Cortex of kidney (tissue), 1 donor: ENCODE measurements at places on chromosomes 6 and 20.

DNA sequence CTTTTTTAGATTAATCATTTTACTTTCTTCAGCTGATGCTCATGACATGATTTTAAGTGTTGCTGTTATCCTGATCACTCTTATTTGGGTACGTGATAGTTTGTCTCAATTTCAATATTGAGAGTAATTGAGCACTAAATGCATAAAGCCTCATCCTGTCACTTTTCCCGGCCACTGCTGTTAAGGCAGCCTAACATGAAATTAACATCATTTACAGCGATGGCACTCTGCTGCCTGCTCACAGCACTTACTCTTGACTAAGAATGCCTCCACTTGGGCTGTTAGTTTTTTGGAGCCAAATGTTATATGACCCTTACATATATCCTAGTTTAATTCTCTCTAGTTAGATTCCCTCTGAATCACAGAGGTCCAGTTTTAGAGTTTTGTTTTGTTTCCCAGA is 107.3 kb downstream of the SLX4IP start:
- no peak for DNase-seq

DNA sequence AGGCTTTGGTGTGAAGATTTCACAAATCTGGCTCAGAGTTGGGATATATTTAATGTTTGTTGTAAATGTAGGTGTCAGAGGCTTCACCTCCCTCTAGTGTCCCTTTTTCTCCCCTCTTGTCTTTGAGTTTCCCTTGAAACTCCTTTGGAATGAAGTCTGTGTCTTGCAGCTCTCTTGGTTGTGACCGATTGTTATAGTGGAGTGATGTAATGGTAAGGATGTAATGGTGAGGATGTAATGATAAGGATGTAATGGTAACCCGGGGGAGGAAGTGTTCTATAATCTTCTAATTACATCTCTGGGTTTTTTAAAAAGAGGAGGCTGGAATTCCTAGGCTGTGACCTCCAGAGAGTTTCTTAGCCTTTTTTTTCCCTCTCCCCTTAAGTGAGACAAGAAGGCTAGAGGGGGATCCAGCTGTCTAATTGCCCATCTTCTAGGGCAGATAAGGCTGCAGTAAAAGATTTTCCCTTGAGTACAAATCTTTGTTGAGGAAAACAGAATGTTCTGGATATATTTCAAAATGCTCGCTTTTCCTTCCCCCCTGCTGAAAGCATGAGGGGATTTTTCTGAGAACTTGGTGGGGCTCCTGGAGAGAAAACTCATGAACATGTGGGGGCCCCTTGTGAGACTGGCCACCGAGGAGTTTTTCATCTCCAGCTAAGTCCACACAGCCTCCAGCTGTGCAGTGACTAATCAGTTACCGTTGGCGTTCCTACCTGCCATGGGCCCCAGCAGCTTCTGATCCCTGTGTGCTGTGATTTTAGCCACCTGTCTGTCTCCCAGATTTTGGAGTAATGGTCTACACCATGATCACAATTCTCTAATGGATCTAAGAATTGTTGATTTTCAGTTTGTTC is 156.7 kb upstream of the PMEPA1 start:
- DNase-seq, result no peak

DNA sequence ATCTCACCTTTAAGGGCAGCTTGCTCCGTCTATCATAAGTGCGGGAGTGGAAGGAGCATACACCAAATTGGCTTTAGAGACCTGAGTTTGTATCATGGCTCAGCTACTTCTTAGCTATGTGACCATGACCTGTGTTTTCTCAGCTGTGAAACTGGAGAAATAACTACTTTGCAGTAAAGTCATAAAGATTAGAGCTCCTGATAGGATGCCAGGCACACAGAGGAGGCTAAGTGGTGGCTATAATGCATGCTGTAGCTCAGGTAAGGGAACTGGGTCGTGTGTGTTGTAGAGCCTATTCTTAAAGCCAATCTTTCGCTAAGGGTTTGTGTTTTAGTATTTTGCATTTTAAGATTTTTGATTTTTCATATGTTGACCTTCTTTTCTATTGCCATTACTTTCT is 451.5 kb upstream of the MAN1A1 start:
- no peak for DNase-seq

DNA sequence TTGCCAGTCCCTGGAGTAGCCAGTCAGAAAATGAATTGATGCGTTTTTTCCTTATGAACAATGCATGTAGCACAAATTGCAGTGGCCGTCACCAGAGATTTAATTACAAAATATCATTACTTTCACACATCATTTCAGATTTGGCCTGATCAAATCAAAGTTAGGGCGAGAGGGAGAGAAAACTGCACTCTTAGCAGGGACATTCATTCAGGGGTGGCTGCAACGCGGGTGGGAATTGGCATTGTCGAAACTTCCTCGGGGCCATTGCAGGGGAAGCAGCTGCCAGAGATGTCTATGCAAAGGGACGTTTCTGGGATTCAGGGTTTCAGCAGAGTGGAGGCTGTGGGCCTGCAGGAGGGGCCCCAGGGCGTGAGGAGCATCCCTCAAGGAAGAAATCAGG is 76.5 kb upstream of the TOP1 start:
- DNase-seq, result no peak

- no peak for DNase-seq
Measured at GRCh38 chr6:170062915-170063241, 228.0 kb downstream of the DLL1 start.

GRCh38 chr20:41196653-41197225 is 59.4 kb downstream of the PLCG1 start:
- DNase-seq, result no peak

GRCh38 chr6:71181565-71181964 is 107.0 kb upstream of the OGFRL1 start:
- DNase-seq, result no peak

DNA sequence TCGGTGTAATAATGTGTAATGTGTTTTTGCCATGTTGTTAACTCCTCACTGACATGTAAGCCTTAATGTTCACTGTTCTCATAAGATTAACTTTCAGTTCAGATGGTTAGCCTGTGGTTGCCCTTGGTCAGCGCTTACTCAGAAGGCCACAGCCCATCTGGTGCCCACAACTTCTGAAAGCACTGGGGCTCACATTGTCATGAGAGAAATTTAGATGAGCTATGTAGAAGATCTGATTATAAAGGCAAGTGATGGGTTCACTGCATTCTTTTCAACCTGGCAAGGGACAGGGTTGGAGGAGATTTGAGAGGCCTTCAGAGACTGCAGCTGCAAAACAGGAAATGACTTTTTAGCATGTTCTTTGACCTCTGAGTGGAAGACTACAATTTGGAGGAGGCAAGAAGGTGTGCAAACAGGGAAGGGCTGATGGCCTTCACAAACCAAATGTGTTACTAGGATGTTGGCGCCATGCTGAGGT is 242.3 kb upstream of the SUPT3H start:
- no peak for DNase-seq

DNA sequence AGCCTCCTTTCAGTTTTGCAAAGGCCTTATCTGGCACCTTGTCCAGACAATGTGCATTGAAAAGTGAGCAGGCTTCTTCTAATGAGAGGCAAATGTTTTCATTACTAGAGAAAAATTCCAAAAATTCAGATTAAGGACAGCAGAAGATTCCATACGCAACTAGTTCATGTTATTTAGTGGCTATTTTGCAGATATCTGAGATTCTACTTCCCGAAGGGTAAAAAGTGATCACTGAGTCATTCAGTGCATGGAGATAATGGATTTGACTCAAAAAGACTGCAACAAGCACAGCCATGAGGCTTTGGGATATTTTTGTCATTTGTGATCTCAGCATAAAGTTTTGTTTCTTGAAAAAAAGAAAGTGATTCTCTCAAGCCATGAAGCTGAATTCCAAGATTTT is 29.9 kb downstream of the METTL24 start:
- no peak for DNase-seq

GRCh38 chr6:35167505-35167904 is 26.4 kb upstream of the TCP11 start:
- no peak for DNase-seq
